ENCODE measurements at places on chromosomes 6 and 20. TPM values are rescaled to one million over a fixed set of nuclear protein-coding genes. Genes with fewer than 3 reads are reported as not detected.
A peak's percentile ranks its signal among the peaks of the same experiment; 100 is the strongest.

DNA sequence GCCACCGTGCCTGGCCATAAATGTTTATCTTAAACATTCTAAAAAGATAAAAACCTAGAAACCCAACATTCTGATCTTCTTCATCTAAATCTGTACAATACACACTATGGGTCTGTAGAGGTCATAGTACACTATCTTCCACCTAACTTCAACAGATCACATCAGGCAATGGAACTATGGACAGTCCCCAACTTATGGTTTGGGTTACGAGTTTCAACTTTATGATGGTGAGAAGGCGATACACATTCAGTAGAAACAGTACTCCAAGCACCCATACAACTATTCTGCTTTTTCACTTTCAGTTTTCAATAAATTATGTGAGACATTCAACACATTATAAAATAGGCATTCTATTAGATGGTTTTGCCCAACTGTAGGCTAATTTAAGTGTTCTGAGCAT is 23.1 kb downstream of the FKBP5 start:
- DNase-seq, result no peak

DNA sequence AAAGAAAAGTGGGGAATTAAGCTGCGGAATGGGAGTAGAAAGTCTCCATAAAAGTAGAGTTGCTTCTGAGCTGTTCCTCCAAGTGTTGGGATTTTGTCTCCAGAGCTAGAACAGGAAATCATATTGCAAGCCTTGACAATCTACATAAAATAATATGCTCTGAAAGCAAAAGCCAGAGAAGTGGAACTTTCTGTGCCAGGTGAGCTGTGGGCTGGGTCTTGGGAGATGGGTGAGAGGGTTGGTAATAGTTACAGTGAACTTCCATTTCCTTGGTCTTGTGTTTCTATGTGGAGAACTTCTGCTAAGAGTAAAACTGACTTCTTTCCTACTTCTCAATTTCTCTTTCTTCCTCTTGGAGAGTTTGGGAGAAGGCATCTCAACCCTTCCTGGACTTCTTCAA is 6.3 kb upstream of the HMGN4 start:
- DNase-seq, result no peak

DNA sequence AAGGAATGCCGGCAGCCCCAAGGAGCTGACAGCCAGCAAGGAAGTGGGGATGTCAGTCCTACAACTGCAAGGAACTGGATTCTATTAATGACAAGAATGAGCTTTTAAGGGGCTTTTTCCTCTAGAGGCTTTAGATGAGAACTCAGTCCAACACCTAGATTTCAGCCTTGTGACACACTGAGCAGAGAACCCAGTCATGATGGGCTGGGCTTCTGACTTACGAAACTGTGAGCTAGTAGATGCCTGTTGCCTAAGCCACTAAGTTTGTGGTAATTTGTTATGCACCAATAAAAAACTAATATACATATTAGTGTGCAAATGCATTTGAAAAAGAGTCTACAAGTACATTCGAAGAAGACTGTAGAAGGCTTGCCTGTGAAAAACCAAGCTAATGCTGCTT is 263.3 kb downstream of the SOX4 start:
- DNase-seq, result no peak

DNA sequence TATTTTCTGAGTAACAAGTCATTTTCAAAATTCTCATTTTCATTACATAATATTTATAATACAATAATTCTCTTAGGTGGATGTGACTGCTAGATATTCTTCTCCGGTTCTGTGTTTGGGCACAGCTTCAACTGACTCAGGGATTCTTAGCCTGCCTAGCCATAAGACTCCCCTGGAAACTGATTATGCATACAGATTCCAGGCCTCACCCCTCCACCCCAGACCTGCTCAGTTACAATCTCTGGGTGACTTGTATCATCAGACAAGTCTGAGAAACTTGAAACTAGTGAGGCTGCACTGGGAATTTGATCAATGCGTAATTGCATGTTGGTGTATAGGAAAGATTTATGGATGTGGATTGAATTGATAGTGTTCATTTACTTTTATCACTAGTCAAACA is 25.4 kb downstream of the FLRT3 start:
- DNase-seq, result no peak

Gene SLC17A4
- not detected for total RNA-seq

Gene DAAM2
- 51.2 TPM for total RNA-seq

Gene SLC22A3
- 6.7 TPM for total RNA-seq

GRCh38 chr6:3139090-3139903 is 18.0 kb downstream of the TUBB2A start:
- no peak for DNase-seq

GRCh38 chr20:47847884-47848485 is 62.7 kb upstream of the SULF2 start:
- DNase-seq, result no peak

DNA sequence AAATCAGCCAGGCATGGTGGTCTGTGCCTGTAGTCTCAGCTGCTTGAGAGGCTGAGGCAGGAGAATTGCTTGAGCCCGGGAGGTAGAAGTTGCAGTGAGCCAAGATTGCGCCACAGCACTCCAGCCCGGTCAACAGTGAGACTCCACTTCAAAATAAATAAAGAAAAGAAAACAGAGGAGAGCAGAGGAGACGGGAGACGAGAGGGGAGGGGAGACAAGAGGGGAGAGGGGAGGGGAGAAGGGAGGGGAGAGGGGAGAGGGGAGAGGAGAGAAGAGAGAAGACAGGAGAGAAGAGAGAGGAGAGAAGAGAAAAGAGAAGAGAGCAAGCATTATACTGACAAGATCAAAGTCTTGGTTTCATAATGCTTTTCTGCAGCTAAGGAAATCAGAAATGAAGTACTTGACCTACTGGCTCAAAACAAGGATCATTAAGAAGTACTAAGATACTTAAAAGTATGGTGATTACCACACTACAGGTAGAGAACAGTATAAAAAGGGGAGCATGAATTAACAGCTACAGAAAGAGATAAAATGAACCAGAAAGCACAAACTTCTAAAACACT is 30.5 kb downstream of the FAM8A1 start:
- no peak for DNase-seq

Gene OPRM1
- total RNA-seq, result not detected

GRCh38 chr20:34876406-34877282 is at the start of gene ACSS2:
Gene ACSS2, plus strand, starts transcription at chr20:34876612. Its CDS starts 34 bp downstream, at chr20:34876646.
- peak; percentile 98 for DNase-seq

DNA sequence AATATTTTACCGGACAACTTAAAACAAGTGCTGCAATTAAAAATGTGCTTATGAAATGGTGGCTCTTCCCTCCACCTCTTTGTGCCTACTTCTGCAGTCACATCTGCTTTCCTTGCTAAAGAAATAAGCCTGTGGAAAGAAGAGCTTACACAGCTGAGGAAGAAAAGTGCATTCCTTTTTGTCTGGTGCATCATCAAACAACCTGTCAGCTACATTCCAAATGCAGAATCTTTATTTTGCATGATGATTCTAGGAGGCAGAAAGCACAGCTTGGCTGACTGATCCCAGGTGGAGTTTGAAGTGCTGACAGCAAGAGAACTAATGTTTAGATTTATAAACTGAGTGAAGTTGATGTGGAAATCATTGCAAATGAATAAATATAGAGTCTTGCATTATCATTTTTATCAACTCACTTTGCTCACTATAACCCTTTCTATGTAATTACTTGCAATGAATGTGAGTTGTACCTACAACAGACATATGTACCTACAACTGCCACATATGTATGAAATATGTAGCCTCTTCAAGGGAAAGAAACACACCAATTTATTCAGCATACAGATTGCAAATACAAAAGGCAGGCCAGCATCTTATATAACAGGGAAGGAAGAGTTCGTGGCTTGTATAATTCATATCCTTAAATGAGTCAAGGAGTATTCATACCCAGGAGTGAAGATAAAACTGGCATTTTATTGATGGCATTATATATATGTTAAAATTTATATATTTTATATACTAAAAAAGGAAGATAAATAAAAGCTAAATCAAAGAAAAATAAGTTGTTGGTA is 223.4 kb upstream of the MCHR2 start:
- no peak for DNase-seq

DNA sequence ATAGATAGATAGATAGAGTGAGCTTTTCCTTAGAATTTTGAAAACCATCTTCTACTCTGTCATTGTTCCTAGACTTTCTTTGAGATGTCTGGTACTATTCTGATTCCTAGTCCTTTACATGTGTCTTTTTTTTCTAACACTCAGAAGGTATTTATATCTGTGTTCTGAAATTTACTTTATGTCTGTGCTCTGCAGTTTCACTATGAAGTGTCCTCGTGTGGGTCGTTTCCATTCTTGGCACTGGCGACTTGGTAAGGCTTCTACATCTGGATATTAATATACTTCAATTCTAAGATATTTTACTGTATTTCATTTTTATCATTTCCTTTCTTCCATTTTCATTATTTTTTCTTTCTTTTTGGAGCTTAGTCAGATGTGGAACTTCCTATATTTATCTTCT is 87.0 kb downstream of the FHL5 start:
- no peak for DNase-seq

Gene MOCS1
- 59.3 TPM for total RNA-seq

Gene GSTA3
- not detected for total RNA-seq

Gene KHDC3L
- total RNA-seq, result not detected

Gene BPIFB4
- not detected for total RNA-seq

DNA sequence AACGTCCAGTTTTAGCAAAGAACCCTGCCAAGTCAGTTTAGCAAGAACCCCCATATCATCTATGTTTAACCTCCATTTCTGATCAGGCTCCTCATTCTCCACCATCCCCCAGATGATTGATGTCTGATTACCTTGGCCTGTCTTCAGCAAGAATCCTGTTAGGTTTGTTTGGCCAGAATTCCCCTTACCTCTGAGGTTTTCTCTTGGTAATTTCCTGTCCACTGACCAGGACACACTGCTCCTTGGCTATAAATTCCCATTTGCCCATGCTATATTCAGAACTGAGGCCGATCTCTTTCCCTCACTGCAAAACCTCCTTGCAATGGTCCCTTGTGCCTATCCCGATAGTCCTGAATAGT is 27.0 kb downstream of the ZNF311 start:
- no peak for DNase-seq

- DNase-seq, result no peak
Measured at GRCh38 chr6:49001856-49002541, 461.1 kb downstream of the MMUT start.

Gene NEURL2
- 8.5 TPM for total RNA-seq

GRCh38 chr6:85362652-85363310 is 87.1 kb upstream of the NT5E start:
- no peak for DNase-seq

DNA sequence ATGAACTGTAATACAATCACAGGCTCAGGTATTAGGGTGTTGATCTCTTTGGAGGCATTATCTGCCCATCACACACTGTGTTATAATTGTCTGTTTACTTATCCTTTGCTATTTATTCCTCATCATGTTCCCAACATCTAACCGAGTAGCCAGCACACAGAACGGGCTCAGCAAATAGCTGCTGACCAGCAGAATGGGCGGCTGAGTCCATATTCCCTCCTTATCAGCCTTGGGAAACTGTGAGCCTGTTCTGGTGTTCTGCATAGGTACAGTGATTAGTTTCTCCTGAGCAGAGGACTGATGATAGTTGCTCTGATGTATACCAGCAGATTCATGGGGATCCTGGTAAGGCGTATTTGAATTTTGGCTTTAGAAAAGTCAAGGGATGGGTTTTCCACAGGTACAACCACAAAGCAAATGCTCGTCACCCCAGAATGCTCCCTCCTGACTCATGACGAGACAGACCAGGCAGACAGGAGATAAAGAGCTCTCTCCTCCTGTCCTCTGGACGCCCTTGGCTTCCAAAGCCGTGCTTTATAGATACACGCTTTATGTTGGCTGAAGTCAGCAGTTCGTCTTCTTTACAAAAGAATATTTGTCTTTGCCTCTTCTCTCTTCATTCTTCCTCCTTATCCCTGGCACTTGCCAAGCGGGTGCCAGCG is 166.7 kb downstream of the TTLL2 start:
- DNase-seq, result no peak

Gene COL9A3
- total RNA-seq, result 2.3 TPM

Gene TMEM244
- total RNA-seq, result not detected

Gene PMEPA1
- 10.4 TPM for total RNA-seq

Gene MOG
- not detected for total RNA-seq

Gene RWDD2A
- total RNA-seq, result 1.8 TPM

Gene RSPO3
- total RNA-seq, result 21.5 TPM

Gene EPB41L1
- total RNA-seq, result 27.4 TPM

DNA sequence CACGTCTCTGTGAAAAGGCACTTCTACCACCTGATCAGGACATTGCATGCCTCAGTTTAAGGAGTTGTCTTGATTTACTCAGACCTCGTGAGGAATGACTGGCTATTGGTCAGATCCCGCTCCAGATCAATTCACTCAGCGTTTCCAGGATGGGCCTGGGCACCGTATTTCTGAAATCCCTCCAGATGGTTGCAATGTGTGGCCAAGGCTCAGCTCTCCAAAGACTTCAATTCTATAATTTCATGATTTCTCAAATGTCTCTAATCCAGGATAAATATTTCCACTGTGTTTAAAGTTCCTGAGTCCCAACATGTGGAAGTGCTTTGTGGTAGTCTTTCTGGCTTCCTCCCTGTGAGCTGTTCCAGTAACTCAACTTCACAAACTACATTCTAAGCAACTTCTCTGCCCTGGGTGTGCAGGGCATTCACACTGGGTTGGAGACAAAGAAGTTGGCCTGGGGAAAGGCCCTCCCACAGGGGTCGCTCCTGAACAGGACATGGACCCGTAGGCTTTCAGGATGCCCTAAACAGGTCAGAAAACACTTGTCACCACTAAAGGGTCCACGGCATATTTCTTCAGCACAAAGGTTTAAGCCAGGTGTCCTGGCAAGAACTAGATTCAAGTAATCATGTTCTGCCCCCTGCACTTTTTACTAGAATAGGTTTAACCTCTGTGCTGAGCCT is 212.1 kb downstream of the WDR27 start:
- DNase-seq, result no peak

Gene PTGIS
- 123 TPM for total RNA-seq

GRCh38 chr6:169723200-169723909 is 945 bp downstream of the PHF10 start:
- no peak for DNase-seq

Gene LPIN3
- 51.2 TPM for total RNA-seq

DNA sequence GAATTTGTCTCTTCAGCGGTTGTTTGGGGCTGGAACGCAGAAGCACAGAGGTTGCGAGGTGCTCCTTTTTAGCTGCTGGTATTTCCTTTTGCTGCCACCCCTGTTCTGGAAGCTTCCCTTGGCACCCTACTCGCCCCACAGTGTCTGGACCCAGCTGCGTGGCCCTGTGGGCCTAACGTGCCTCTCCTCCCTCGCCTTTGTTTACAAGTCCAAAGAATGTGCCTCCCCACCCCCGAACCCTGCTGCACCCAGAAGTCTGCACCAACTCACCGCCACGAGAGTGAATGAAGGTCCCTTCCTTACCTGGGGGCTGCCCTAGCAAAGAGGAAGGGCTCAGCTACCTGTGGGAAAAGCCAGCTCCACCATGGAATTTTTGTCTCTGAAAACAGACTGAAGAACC is 139.7 kb upstream of the RPS6KA2 start:
- no peak for DNase-seq

- DNase-seq, result no peak
Measured at GRCh38 chr20:43438578-43439316, 18.9 kb upstream of the SRSF6 start.

GRCh38 chr6:46246081-46246480 is 75.3 kb upstream of the ENPP5 start:
- DNase-seq, result no peak

GRCh38 chr6:112802144-112802543 is 455.0 kb downstream of the RFPL4B start:
- no peak for DNase-seq

GRCh38 chr20:16785226-16785625 is 37.1 kb downstream of the OTOR start:
- DNase-seq, result no peak

- DNase-seq, result no peak
Measured at GRCh38 chr20:45817376-45818194, 5.1 kb downstream of the UBE2C start.
